ENCODE measurements at places on chromosomes 12 and 14.

DNA sequence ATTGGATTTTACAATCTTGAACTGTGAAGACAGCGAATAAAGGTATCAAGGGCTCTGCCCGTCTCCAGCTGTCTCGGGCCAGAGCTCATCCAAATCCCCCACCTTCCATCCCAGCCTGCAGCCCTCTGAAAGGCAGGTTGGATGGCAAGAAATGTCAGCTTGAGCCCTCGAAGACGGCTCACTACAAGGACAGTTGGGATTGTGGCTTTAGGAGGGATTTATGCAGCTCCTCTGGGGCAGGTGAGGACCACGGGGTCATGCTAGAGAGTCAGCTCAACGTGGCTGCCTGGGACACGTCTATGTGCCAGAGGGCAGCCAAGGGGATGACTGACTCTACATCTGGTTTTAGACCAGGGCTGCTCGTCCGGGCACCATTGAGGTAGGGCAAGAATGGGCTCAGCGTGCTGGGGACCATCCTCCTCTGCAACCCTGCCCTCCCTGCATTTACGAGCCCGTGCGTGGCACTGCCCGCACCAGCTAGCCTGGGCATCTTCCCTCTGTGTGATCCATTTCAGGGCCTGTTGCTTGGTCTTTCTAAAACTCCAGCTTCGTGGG is 16.2 kb downstream of the MVK start:
- DNase-seq, result no peak

- no peak for DNase-seq
These were observed 10.4 kb downstream of the MSI1 start for GRCh38 chr12:120358412-120359100.

DNA sequence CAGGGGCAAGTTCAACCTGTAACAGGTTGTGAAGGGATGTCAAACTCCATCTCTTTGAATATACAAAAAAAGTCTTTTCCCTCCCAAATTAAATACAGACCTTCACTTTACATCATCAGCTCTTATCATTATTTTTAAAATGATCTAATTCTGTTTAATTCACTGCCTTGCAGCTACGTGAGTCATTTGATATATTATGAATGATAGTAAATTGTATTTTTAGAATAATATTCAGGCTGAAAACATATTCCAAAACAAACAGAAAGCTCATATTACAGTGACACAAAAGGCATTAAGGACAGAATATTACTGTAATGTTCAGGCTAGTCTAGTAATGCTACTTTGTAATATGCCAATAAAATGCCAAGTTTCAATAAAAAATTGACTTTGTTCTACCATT is 53.3 kb downstream of the BCAT1 start:
- no peak for DNase-seq

DNA sequence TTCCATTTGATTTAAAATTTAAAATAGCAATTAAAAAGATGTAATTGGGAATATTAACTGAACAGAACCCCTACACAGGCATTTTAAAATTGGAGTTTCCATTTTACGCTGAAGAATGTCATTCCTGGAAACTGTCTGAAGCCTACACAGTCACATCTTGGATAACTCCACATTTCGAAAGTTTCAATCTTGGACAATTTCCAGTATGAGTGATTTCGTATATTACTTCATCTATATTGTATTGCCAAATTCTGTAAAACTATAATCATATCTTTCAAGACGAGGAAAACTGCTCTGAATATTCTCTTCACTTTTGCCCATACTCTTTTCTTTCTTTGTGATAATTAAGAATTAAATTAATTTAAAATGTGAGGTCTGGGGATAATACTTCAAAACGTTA is 194.2 kb upstream of the ABCD2 start:
- no peak for DNase-seq

DNA sequence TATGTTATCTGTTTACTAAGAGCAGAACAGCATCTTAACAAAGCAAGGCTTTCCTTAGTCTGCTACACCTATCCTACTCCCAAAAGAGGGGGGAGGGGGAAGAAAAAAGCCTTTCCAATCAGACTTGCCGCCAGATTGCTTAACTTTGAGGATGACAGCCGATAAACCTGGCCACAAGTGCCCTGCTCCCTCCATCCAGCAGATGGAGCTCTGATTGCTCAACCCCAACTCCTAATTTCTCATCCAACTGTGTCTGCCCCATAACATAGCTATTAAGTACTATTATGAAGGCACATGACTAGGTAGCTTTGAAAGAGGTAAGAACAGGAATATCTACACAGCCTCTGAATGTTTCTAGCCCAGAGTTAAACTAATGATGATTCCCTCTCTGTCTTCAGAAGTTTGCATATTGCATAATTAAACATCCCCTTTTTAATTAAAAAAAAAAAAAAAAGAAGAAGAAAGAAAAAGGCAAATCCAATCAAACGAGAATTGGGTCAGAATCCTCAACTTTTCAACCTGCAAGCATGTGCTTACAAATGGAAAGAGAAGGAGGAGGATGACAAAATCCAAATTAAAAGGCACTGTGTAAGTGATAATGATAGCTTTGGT is 247.4 kb downstream of the GALC start:
- DNase-seq, result peak; percentile 21

All from activated CD4-positive, alpha-beta T cell treated with anti-CD3 and anti-CD28 coated beads, Interleukin-2, amount 50 U/mL, for 48 hours (primary cell).